ENCODE measurements at places on chromosomes 7 and 10.

- no peak for DNase-seq
Observed at GRCh38 chr7:66732439-66732838, 8.1 kb upstream of the RABGEF1 start.

DNA sequence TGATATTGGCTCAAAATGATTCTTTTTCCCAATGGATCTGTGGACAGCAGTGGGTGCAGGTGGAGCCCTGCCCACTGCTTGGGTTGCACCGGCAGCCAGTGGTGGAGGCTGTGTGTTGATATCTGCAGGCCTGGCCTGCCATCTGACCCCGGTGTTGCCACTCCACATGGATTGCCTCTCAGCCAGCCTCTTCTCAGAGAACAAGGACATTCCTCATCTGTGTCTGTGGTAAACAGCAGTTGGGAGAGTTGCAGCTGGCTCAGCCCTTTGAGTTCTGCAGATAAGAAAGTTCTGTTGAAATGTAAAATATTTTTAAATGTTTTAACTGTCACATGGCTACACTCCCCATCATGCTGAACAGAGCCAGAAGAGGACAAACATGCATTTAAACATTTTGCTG is 374.9 kb upstream of the CELF2 start:
- DNase-seq: peak; percentile 78

GRCh38 chr10:3484306-3485056 is 300.5 kb downstream of the KLF6 start:
- no peak for DNase-seq

DNA sequence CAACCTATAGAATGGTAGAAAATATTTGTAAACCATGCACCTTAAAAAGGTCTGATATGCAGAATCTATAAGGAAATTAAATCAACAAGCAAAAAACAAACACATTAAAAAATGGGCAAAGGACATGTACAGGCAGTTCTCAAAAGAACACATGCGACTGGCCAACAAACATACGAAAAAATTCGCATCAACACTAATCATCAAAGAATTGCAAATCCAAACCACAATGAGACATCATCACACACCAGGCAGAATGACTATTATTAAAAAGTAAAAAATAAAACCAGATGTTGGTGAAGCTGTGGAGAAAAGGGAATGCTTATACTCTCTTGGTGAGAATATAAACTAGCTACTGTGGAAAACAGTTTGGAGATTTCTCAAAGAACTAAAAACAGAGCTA is 33.2 kb downstream of the TMEM229A start:
- no peak for DNase-seq

- DNase-seq: no peak
Observed at GRCh38 chr7:36677769-36678437, 46.4 kb downstream of the AOAH start.

DNA sequence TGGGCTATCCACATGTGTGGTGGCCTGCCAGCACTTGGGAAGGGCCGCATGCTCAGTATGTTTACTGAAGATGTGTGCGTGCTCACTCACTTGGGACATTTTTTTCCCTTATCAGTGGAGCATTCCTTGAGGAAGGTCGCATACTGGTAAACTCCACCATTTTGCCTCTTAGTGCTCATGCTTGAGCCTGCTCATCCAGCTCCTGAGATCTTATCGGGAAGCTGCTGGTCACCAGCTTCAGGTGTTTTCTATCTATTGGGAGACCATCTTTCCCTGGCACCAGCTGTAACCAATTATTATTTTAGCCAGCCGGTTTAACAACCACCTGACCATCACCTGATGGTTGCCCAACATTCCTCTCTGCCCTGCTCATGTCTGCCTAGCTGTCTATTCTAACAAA is 35.0 kb upstream of the TRIM24 start:
- no peak for DNase-seq

GRCh38 chr7:22992874-22993840 is 20.8 kb downstream of the HYCC1 start:
- DNase-seq: no peak

- DNase-seq: no peak
Observed at GRCh38 chr10:36042135-36042534, 400.0 kb upstream of the FZD8 start.

GRCh38 chr7:138481447-138482380 is 21.7 kb downstream of the TRIM24 start:
- DNase-seq: no peak

DNA sequence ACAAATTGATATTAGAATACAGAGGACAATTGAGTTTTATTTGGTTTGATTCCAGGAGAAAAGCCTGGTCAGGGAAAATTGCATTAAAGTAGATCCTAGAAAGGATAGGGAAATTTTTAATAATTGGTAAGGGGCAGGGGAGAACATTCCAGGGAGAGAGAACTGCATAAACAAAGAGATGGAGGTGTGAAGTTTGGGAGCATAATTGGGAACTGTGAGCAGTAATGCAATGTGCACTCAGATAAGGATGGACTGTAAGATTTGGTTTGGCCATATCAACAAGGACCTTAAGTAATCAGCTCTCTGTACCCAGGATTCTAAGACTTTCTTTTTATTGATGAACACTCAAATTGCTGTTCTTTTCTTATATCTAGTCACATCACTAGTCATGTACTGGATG is 41.4 kb downstream of the ZMYND11 start:
- DNase-seq: no peak

DNA sequence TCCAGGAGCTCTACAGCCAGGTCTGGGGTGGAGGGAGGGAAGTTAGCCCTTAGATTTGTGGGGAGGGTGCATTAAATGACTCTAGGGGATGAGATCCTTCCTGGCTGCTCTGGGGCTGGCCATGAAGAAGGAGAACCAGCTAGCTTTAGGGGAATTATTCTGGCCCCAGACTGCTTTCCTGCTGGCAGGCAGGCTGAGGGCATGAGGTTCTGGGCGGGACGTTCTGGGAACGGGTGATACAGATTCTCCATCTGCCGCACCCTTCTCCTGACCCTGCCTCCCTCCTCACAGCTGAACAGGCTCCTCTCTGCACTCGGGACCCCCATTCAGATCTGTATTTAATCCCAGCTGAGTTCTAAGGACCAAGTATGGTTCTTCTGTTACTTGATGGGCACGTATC is 23.9 kb downstream of the GOLGA7B start:
- DNase-seq: no peak

DNA sequence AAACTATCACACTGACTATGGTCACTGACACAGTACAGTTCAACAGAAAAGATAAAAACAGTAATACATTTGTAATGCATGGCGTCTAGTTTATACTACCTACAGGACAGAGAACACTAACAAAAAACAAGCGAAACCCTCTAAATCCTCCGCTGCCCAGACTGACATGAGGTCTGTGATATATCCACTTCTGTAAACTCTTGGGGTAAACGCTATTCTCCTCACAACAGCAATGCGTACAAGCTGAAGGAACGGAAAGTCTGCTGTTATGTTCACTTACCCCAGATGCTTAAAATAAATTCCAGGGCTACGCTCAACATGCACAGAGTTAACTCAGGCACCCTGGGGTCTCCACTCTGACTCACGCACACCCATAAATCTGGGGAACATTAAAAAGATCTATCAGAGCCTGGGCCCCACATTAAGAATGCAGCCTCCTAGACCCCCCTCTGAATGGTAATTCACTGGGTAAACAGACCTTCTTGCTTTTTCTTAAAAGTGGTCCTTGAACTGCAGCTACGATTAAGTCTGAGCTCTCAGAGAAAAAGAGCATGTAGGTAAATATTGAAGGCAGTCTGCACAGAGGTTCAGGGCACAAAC is 105.6 kb downstream of the CTBP2 start:
- no peak for DNase-seq

- no peak for DNase-seq
Observed at GRCh38 chr10:108204528-108205305, 1040.2 kb upstream of the SORCS1 start.
